ENCODE measurements at places on chromosomes 5 and 9.

- DNase-seq, result no peak
Measured at GRCh38 chr9:100589582-100589981, 11.7 kb downstream of the CAVIN4 start.

DNA sequence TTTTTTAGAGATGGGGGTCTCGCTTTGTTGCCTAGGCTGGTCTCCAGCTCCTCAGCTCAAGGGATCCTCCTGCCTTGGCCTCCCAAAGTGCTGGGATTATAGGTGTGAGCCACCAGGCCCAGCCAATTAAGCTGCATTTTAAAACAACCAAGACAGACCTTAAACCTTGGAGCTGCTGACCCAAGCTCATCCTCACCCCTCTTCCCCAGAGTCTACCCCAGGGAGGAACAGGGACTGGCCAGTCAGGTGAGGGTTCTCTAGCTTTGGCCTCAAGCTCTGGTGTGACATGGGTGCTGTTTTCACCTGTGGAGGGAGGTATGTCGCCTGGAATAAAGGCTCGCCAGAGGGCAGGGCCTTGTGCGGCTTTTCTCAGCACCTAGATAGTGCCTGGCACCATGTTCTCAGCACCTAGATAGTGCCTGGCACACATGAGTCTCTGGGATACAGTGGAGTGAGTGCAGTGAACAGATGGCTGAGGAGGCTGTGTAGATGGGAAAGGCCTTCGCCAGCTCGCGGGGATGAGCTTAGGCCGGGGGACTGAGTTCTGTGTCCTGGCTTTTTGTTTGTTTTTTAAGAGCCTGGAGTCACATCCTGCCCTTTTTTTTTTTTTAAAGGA is 7.4 kb downstream of the CDK9 start:
- DNase-seq, result no peak

GRCh38 chr9:69615880-69616279 is 56.3 kb downstream of the APBA1 start:
- DNase-seq, result no peak

- DNase-seq, result no peak
Measured at GRCh38 chr9:110156416-110156815, 51.5 kb downstream of the C9orf152 start.

- no peak for DNase-seq
Measured at GRCh38 chr5:115733607-115734006, 82.9 kb downstream of the CDO1 start.

DNA sequence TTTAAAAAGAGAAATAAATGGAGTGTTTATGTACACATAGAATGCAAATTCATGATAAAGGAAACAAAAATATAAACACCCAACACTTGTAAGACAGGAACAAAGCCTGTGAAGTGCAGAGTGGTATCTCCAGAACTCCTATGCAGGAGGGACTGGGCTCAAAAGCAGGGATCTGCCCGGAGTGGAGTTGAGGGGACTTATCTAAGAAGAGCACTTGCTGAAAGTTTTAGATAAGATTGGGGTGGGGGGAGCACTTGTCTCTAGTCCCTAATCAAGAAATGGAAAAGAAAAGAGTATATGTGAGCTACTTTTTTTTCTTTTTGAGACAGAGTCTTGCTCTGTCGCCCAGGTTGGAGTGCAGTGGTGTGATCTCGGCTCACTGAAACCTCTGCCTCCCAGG is 840.4 kb downstream of the MAT2B start:
- DNase-seq, result no peak

DNA sequence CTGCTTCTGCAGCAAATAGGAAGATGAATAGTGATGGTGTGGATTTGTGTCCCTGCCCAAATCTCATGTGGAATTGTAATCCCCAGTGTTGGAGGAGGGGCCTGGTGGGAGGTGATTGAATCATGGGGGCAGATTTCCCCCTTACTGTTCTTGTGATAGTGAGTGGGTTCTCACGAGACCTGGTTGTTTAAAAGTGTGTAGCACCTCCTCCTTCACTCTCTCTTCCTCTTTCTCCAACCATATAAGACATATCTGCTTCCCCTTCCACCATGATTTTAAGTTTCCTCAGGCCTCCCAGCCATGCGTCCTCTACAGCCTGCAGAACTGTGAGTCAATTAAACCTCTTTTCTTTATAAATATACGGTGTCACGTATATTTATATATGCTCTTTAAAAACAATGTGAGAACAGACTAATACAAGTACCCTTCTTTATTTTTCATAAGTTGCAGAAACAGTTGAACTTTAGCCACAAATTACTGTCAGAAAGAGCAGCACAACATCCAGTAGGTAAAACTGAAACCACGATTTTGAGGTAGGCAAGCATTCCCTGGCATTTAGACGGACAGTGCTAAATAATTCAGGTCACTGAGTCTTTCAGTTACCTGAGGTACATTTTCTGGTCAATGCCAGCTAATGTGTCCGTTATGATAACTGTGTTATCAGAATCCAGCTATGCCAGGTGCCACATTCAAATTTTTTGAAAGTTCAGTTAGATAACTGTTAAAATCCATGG is 79.3 kb upstream of the SPEF2 start:
- no peak for DNase-seq

DNA sequence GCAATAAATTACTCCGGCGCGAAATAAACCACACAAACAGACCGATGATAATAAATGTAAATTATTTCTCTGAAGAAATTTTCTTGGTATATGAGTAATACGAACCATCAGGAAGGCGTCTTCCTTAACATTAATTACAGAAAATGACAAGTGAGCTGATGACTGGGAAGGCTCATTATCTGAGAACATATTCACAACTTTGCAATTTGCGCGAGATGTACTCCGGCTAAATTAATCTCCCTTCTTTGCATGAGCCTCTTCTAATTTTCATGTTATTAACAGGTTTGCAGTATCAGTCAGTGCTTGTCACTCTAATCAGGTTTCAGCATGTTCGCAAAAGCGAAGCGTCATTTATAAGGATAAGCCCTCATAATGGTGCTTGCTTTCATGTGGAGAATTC is 218.9 kb upstream of the MVB12B start:
- DNase-seq, result no peak

DNA sequence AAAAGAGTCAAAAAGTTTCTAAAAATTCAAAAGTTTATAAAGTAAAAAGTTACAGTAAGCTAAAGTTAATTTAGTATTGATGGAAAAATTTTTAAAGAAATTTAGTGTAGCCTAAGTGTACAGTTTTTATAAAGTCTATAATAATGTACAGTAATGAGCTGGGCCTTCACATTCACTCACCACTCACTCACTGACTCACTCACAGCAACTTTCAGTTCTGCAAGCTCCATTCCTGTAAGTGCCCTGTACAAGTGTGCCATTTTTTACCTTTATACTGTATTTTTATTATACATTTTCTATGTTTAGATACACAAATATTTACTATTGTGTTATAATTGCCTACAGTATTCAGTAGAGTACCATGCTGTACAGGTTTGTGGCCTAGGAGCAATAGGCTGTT is 239.5 kb upstream of the MAP3K1 start:
- no peak for DNase-seq

DNA sequence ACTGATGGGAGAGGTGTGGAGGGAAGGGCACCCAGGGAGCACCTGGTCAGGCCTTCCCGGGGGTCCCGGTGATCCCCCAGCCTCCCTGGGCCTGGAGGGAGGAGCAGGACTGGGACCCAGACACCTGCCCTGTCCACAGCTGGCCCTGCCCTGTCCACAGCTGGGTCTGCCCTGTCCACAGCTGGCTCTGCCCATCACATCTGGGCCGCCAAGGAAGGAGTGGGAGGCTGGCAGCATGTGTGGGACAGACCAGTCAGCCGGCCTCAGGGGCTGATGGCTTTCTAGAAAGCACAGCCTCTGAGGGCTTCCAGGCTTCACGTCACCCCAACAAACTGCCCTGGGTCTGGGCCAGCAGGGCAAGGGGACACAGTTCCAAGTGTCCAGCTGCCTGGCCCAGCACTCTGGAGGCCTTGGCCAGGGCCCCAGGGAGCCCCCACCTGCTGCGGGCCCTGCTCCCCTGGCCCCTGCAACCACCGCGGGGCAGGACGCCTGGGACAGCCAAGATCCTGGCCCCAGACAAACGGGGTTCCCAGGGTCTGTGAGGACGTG is 12.2 kb downstream of the DNLZ start:
- no peak for DNase-seq

DNA sequence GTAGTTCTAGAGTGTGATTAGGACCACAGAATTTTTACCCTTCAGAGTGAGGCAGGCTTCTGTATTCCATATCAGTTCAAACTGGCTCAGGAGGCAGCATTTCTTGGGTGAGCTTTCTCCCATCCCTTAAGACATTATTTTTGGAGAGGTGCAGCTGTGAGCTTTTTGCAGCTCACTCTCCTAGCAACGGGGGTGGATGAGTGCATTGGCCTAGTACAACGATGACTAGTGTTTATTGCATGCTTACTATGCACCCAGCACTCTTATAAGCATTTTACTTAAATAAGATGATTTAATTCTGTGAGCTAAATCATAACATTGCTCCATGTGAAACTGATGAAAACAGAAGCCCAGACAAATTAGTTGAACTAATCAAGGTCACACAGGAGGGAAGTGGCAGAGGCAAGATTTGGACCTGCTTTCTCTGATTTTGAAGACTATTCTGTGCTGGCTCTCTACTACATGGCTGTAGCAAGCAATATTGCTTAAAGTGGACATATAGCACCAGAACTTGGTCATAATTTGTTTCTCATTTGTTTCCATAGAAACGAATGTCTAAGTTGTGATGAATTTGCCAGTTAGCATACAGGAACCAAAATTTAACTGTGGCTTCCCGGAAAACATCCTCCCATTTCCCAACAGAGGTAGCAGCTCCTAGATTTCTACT is 372.1 kb upstream of the RIOK2 start:
- DNase-seq, result no peak

- no peak for DNase-seq
Measured at GRCh38 chr9:138063785-138064184, 186.2 kb downstream of the CACNA1B start.

- no peak for DNase-seq
Measured at GRCh38 chr9:102534031-102534430, 461.1 kb upstream of the CYLC2 start.

DNA sequence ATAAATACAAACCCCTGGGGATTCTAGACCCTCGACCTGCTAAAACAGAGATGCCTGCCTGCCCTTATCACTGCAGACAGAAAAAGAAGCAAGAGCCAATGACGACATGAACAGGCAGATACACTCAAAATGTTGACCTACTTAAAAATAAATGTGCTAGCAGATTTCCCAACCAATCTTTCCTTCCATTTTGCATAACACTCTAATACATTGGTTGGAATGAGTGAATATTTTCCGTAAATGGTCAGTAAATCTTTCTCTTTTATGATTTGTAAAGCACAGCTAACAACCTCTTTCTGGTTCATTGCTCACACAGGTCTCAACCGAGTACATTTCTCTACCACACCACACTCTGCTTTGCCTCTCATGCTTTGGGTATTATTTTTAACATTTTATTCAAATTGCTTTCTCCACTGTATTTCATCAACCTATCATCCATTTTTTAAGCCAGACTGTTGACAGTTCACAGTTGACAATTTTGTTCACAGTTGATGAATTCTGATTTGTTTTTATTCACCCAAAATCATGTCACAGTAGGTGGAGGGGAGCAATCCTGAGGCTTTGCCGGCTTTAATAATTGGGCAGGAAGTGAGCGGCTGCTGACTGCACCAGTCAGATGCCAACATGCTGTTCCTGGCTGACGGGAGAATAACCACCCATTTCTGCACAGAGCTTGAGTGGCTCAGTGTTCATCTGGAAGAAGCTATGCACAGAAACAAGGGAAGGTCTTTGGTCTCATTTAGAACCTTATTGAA is 426.6 kb downstream of the SPOCK1 start:
- DNase-seq, result no peak

DNA sequence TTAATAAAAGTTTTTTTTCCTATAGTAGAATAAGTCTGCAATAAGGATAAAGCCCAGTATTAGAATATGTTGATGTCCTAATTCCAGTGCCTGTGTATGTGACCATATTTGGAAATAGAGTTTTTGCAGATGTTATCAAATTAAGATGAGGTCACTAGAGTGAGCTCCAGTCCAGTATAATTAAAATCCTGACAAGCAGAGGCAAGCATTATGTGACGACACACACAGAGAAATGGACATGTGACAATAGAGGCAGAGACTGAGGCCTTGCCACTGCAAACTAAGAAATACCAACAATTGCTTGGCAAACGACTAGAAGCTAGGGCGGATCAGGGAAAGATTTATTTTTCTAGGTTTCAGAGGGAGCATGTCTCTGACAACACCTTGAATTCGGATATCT is 216.4 kb upstream of the CYLC2 start:
- no peak for DNase-seq

DNA sequence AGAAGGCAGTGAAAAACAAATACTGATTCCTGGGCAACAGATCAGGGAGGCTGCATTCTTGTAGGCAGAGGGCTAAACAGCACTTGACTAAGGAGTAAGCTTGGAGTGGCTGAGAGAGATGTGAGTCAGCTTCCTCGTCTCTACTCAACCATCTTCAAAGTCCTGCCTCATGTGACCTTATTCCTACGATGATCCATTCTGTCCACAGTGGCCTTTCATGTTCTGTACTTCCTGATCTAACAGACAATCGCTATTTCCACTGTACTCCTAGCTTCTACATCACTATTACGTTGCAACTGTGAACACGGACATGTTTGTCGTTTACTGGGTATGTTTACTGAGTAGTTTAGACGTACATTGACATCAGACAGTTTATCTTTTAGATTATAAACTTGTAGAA is 365.4 kb downstream of the ARL15 start:
- no peak for DNase-seq

DNA sequence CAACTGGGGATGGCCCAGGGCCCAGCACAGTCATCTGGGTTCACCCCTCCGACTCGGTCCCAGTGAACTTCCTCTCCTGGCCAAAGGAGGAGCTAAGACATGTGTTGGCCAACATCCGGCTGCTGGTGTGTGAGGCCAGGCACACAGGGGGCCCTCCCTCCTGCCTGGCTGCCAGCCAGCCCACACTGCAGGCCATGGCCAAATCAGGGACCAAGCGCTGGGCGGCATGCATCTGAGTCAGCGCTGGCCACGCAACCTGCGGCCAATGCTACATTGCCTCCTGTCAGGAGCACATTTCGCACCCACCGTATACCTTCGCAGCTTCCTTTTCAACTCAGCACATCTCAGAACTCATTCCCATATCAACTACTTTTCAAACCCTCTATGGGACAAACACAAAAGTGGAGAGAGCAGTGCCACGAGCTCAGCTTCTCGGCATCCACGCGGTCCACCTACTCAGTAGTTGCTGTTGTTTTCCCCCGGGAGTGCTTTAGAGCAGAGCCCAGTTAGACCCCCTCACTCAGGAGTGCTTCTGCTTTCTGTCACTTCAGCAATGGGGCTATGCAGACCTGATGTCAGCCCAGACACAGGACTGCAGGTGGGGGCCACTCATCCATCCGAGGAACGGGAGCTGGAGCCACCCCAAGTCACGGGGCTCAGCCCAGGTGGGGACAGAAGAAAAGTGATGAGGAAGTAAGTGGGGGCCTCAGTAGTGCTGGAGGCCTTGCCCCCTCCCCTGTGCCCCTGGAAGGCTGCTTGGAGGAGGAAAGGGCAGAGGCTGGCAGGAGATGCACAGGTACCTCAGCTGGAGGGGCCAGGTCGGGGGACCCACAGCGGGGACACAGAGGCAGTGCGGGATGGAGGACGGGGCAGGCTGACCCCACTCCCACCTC is 13.9 kb downstream of the NINJ1 start:
- DNase-seq, result no peak

GRCh38 chr5:101418713-101419118 is 515.6 kb upstream of the ST8SIA4 start:
- DNase-seq, result no peak

- no peak for DNase-seq
Measured at GRCh38 chr9:12094046-12094445, 599.1 kb upstream of the TYRP1 start.

- DNase-seq, result no peak
Measured at GRCh38 chr5:180283026-180283615, 8.8 kb downstream of the MAPK9 start.

GRCh38 chr9:38445154-38446043 is 21.1 kb upstream of the IGFBPL1 start:
- DNase-seq, result no peak
